ENCODE measurements at places on chromosomes 4 and X.

DNA sequence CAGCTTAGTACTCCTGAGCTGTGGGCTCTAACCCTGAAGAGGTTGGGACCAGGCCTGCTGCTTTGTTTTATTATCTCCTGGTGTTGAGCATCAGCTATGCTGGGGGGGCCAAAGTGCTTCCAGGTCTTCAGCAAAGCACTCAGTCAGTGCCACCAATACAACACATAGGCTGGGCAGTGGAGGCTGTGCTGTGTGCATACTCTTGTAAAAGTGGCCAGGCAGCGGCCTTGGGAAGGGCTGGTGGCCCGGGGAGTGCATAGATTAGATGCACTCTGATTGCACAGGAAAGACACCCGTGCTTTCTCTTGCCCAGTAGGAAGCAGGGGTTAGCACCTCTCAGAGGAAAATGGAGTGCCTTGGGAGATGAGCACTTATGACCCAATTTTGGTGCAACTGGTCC, 534.0 kb downstream of the ARAP2 start:
- DNase-seq: no peak

DNA sequence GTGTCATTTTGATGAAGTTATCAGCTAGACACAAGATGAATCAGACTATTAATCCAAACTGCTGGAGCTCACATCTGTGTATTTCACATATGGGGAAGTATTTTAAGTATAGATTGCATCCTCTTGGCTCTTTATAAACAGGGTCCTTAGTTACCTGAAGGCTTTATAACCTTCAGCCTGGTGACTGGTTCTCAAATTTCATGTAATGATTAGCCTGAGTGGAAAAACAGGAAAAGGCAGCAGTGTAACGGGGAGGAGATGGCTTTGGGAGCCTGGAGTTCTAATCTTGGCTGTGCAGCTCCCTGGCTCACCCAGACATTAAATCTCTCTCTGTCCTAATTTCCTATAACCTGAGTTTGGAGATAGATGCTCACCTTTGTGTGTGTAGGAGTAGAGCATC, 103.8 kb upstream of the HPF1 start:
- no peak for DNase-seq

GRCh38 chr4:96983830-96984229, 1143.9 kb downstream of the PDHA2 start:
- DNase-seq: no peak

GRCh38 chr4:37438564-37439279, 194.2 kb downstream of the NWD2 start:
- DNase-seq: no peak

DNA sequence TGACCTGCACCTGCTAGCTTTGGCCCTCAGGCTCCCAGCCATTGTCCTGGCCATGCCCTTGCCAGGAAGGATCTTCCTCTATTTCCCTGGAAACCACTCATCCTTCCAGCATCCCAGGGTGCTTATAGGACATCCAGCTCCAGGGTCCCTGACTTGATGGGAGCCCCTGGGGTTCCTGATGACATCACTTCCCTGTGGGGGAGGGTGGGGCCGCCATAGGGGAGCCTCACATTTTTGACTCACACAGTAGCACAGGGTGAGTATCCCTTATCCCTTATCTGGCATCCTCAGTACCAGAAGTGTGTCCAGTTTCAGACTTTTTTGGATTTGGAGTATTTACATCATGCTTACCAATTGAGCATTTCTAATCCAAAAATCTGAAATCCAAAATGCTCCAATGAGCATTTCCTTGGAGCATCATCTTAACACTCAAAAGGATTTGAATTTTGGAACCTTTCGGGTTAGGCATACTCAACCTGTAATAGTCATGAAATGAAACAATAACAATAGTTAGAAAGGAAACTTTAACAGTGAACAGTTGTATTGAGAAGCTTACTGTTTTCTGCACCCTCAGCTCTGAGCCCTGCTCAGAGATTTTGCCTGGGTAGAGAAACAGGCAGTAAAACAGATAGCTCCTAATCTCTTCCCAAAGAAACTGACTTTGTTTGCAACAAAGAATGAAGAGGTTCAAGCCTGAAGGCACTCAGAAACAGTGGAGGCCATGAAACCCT, 22.1 kb downstream of the TNIP2 start:
- DNase-seq: no peak

- DNase-seq: no peak
Observed at GRCh38 chrX:20421697-20422096, 155.0 kb upstream of the RPS6KA3 start.

DNA sequence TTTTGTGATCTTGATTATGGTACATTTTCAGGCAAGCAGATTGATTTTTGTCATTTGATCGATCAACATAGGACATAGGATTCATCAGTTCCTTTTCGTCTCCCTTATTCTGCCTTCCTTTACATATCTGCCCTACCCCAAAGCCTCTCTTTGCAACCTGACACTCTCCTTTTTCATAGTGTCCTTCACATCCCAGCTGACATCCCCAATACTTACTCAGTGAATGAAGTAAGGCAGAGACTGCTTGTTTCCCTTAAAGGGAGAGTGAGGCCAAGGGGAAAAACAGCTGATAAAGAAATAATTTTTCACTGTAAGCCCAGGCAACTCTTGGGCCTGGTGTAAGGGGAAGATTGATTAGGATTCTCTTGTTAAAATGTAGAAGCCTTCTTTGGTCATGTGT, 69.8 kb downstream of the GBA3 start:
- no peak for DNase-seq

All from Karpas-422 (cell line).